SW 1271 (cell line): ENCODE measurements at places on chromosomes 1 and 21.

GRCh38 chr1:28021064-28021463 lies 61.3 kb downstream of the XKR8 start:
- DNase-seq: no peak

DNA sequence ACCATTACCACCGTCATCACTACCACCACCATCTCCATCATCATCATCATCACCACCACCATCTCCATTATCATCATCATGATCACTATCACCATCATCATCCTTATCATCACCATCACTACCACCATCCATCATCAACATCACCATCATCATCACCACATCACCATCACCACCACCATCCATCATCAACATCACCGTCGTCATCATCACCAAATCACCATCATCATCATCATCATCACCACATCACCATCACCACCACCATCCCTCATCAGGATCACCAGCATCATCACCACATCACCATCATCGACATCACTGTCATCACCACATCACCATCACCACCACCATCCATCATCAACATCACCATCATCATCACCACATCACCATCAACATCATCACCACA lies 203.0 kb upstream of the VAMP3 start:
- no peak for DNase-seq

DNA sequence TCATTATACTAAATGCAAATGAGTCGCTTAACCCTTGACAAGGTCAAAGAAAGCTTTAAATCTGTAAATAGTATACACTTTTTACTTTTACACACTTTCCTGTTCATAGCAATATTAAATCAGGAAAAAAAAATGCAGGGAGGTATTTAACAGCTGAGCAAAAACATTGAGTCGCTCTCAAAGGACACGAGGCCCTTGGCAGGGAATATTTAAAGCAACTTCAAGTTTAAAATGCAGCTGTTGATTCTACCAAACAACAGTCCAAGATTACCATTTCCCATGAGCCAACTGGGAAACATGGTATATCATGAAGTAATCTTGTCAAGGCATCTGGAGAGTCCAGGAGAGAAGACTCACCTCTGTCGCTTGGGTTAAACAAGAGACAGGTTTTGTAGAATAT lies 62.7 kb downstream of the CAPN2 start:
- no peak for DNase-seq

- DNase-seq: no peak
Observed at GRCh38 chr1:157993147-157993917, at the start of gene KIRREL1. Gene KIRREL1, plus strand, starts transcription at chr1:157993645. Its CDS starts 32 bp downstream, at chr1:157993677.

GRCh38 chr1:9797049-9797448 lies 26.7 kb downstream of the CLSTN1 start:
- DNase-seq: no peak

- DNase-seq: no peak
Observed at GRCh38 chr21:41834926-41835663, 44.0 kb downstream of the PRDM15 start.

GRCh38 chr1:235430991-235431390 lies 63.8 kb downstream of the TBCE start:
- DNase-seq: no peak

DNA sequence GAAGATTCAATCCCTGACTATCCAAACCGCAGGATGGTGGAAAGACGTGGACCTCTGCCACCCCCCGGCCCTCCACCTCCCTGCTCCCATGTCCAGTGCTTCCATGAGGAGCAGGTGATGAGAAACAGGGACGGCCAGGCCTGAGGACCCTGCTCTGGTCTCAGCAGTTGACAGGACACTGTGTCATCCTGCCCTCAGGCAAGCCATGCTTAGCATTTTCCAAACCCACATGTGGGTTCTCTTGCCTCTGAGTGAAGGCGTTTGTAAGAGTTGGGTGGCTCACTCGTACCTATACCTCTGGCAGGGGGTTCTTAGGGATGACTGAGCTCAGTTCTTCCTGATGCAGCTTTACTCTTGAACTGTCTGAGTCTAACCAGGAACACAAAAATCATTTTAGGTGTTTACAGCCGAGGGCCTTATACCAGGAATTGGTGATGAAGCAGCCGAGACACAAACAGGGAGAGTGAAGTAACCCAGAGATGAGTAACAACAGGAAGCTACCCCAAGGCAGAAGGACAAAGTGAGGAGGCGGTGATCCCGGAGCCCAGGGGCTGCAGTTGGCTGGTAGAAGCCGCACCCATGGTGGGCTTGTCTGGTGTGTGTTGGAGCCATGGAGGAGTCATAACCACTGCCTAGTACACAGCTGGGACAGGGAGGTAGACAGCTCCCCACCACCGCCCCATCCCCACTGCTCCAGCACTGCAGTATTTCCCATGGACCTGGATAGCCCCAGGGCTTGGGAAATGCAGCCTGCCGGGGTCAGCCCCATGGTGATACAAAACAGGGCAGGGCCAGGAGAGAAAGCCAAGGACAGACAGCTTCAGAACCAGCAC lies 21.4 kb downstream of the MYBPH start:
- peak; percentile 16 for DNase-seq

DNA sequence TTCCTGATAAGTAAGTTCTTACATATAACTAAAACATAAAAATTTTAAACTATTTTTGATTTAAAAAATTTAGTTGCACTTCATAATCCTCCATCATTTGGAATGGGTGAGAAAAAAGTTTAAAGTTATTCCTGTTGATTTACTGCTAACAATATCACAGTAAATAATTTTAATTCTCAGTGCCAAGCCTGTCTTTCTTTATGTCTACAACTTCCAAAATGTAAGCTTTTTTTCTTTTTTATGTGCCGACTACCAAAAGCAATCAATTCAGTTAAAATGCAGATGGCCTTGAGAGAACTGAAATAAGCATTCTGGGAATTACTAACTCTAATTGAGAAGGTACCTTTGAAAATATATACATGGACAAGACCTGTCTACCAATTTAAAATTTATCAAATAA lies 1224.3 kb upstream of the B3GALT2 start:
- no peak for DNase-seq

GRCh38 chr21:40976198-40977109 lies 129.5 kb upstream of the DSCAM start:
- no peak for DNase-seq

DNA sequence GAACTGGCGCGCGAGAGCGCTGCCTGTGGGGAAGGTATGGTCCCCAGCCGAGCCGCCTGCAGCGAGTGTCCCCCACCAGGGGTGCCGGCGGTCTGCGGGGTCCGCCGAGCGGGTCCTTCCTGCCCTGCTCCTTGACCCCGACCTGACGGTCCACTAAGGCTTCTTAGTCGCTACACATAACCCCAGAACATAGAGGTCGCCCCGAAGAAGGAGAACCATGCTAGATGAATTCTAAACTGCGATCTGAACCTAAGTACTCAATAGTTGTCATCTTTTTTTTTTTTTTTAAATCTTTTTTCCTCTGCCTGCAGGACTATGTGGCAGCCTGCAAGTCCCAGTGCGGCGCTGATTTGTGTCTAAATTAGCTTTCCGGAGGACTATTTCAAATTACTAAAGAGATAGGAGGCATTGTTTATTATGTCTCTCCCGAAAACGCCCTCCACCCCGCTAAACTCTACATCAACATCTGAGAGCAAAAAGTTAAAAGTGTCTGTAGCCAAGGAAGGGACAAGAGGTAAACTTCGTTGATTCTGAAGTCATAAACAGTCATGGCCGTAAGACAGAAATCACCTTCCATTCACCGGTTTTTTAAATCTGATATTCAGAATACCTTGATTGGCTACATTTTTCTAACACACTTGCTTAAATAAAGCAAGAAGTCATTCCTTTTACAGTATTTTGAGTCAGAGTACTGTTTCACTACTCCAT lies 476 bp downstream of the AXDND1 start:
- DNase-seq: no peak

DNA sequence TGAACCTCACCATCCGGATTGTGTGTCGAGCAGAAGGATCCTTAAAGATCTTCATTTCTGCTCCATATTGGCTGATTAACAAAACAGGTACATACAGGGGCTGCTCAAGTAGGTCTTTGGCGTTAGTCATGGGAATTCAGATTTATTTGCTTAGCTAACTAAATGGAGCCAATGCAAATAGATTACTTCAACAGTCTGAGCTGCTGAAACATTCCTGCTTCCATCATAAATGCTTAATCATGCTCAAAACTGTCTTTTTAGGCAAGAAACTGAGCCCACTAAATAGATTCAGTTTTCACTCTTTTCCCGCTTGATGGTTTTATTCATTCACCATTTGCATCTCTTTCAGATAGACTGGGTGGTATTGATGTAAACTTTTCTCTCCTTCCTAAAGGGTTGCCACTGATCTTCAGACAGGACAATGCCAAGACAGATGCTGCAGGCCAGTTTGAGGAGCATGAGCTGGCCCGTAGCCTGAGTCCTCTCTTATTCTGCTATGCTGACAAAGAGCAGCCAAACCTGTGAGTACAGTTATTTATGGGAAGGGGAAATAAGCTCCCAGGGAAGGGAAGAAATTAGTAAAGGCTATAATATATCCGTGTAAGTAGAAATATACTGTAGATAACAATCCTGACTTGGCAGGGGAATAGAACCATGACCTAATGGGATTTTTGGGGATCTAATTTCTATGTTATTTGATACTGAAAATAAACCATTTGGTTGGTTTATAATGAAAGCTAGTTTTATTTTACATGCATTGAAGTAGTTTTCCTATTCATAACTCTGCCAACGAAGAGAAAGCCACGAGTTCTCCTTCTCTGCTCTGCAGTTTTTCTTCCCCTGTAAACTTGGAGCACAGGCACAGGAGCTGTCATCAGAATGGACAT lies 126.4 kb downstream of the VPS13D start:
- DNase-seq: no peak

- no peak for DNase-seq
Observed at GRCh38 chr1:203058676-203058935, 27.2 kb downstream of the MYOG start.

DNA sequence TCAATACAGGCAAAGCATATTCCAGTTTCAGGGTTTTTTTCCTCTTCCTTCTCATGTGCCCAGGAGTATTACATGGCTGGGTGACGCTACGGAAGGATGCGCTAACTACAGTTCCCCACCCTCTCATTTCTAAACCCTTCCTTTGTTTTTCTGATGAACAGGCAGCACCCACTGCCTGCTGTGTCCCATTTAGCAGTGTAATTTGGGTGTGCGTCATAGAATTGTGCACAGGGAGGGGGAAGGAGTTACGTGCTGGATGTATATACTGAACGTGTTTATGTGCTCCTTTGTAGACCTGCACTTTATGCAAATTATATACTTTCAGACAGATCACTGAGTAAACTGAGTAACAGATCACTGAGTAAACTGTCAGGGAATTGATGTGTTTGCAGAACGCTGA lies 44.5 kb downstream of the ELAPOR1 start:
- no peak for DNase-seq

DNA sequence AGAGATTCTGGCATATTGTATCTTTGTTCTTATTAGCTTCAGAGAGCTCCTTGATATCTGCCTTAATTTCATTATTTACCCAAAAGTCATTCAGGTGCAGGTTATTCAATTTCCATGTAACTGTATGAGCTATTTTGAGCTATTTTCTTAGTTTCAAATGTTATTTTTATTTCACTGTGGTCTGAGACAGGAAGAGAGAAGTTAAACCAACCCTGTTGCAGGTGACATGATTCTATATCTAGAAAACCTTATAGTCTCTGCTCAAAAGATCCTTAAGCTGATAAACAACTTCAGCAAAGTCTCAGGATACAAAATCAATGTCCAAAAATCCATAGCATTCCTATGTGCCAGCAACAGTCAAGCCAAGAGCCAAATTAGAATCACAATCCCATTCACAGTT lies 1644.0 kb upstream of the B3GALT2 start:
- no peak for DNase-seq

GRCh38 chr1:108007070-108007469 lies 42.1 kb upstream of the VAV3 start:
- DNase-seq: no peak

DNA sequence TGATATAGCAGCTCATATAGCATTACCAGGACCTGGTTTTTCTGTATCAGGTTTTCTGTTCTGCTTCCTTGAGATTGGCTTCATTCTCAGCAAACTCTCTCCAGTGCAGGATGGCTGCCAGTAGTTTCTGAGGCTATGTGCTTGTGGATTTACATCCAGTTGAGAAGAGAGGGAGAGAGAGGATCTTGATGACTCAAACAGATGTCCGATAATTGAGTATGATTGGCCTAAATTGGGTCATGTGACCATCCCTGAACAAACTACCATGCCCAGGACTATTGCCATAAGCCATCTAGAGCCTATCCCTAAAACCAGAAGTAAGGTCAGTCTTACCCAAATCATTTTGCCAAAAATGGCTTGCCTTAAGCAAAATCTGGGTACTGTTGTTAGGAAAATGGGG lies 18.1 kb upstream of the PSMA5 start:
- DNase-seq: no peak

- no peak for DNase-seq
Observed at GRCh38 chr1:79726321-79726720, 719.8 kb upstream of the ADGRL4 start.

DNA sequence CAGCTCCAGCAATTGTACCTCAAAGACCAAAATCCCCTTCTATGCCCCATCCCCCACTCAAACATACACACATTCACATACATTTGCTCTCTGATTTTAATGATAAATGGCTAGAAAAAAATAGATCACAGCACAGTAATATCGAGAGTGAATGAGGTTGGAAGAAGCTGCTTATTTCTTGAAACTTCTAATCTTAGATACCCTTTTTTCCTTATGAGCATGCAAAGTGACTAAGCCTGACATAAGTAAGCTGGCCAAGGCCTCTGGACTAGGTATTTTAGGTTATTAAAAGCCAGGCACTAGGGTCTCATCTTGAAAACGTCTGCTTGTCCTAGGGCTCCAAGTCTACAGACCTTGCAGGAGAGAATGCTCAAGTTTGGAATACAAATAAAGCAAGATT lies 133.6 kb downstream of the TGFBR3 start:
- no peak for DNase-seq

DNA sequence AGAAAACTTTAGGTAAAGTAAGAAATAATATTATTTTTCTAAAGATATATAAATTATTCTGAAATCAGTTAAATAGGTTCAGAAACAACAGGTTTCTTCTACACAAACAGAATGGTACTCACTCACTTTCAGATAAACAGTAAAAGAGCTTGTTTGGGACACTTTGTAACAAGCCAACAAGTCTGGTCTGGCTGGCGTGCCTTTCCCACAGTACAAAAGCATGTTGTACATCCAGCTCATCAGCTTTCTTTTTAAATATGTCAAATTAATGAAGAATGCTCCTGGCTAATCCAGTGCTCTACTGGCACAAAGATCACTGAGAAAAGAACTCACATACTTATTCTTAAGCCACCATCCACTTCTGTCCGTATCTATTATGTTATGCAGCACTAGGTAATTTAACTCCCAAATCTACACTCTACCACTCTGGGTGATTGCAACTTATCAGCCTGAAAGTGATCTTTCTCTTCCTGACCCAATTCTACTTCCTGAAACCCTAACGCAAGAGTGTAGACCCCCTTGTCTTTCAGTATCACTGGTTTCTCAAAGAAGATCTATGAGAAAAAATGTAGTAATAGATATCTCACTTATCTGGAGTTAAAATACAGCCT lies 32.6 kb downstream of the TRIT1 start:
- no peak for DNase-seq

DNA sequence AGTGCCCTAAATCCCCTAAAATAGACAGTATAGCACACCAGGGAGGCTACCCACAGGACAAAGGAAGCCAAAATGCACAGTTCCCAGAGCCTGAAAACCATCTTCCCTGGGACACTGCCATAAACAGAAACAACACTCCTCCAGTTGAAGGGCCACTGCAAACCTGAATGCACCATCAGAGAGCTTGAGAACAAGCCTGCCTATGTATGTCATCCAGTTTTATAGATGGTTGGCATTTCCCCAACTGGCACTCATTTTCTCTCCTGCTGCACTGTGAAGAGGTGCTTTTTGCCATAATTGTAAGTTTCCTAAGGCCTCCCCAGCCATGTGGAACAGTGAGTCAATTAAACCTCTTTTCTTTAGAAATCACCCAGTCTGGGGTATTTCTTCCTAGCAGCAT lies 169.0 kb downstream of the AGBL4 start:
- no peak for DNase-seq
